ENCODE measurements at places on chromosomes 7 and 10. TPM values are rescaled to one million over a fixed set of nuclear protein-coding genes. Genes with fewer than 3 reads are reported as not detected.

- H3K36me3 ChIP-seq = no peaks in the 10 kb centered on the region
- no peaks in the 10 kb centered on the region for H3K27me3 ChIP-seq
- no peak for DNase-seq
- H3K4me1 ChIP-seq = no peaks in the 10 kb centered on the region
These were observed 41.7 kb upstream of the CALD1 start for GRCh38 chr7:134737566-134738345.

Gene TBXAS1
- 15.3 TPM for total RNA-seq

DNA sequence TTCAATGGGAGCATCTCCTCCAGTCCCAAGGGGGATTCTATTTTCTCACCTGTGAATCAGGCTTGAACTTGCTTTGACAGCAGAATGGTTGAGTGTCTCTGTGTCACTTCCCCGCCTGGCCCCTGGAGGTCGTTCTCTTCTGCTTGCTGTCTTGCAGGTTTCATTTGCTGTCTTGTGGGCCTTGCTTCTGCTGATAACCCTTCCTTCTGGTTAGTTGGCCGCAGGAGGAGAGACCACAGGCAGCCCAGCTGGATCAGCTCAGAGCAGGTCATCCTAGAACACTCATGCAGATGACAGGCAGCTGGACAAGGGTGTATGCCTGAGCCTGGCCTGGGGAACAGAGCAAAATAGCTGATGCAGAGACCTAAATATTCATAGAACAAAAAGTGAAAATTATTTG, 344.2 kb upstream of the ADARB2 start:
- no peaks in the 10 kb centered on the region for H3K4me1 ChIP-seq
- H3K36me3 ChIP-seq = no peaks in the 10 kb centered on the region
- H3K27ac ChIP-seq = no peak overlapping the region
- no peak for DNase-seq
- H3K27me3 ChIP-seq = no peaks in the 10 kb centered on the region

Gene PLAC9
- total RNA-seq = 9.8 TPM

GRCh38 chr10:125562737-125563136, 120.2 kb downstream of the TEX36 start:
- no peak for DNase-seq
- no peaks in the 10 kb centered on the region for H3K36me3 ChIP-seq
- H3K4me3 ChIP-seq = no peak overlapping the region

Gene DOCK1
- 11.7 TPM for total RNA-seq

Measured in thymus (tissue), 14 donors.